ENCODE measurements at places on chromosomes 7 and 10. TPM values are rescaled to one million over a fixed set of nuclear protein-coding genes. Genes with fewer than 3 reads are reported as not detected.

MRLN gene
- not detected for total RNA-seq

RHOBTB1 gene
- 19.8 TPM for total RNA-seq

GRCh38 chr7:127253281-127254162 is 781 bp upstream of the GRM8 start:
- peak overlapping the region; percentile 52 for H3K4me3 ChIP-seq
- peak; percentile 49 for DNase-seq
- no peak overlapping the region for H3K27ac ChIP-seq
- H3K27me3 ChIP-seq = peaks cover 27% of the 10 kb centered on the region
- no peaks in the 10 kb centered on the region for H3K36me3 ChIP-seq

- no peak overlapping the region for H3K4me3 ChIP-seq
- H3K27me3 ChIP-seq = no peaks in the 10 kb centered on the region
- H3K4me1 ChIP-seq = no peaks in the 10 kb centered on the region
- H3K36me3 ChIP-seq = no peaks in the 10 kb centered on the region
- no peak overlapping the region for H3K27ac ChIP-seq
- no peak for DNase-seq
Measured at GRCh38 chr10:80094231-80094630, 15.8 kb downstream of the TMEM254 start.

DNA sequence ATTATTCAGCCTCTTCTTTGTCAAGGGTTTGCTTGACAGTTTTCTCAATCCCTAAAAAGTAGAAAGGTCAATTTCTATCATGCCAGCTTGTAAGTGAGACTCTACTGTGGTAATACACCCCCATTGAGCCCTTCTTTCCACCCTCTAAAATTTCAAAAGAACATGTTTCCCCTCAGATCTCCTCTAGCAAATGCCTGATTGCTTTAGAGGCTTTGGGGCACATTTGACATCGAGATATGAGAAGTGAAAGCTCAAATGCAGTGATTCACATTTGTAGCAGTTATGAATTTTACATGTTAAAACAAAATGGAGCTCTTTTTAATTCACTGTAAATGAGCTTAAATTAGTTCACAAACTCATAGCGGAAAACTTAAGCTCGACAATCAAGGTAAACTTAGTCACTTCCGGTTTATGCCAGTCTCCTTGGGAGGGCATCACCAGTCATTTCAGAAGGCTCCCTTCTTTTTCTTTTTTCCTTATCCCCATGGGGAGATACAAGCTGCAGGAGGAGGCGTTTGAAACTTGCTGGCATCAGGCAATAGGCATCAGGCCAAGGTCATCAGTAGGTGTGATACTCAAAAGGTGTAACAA is 55.3 kb upstream of the ADO start:
- no peaks in the 10 kb centered on the region for H3K36me3 ChIP-seq
- no peak overlapping the region for H3K4me3 ChIP-seq
- H3K27me3 ChIP-seq = no peaks in the 10 kb centered on the region
